ENCODE measurements at places on chromosomes 1 and 21. TPM values are rescaled to one million over a fixed set of nuclear protein-coding genes. Genes with fewer than 3 reads are reported as not detected.

DNA sequence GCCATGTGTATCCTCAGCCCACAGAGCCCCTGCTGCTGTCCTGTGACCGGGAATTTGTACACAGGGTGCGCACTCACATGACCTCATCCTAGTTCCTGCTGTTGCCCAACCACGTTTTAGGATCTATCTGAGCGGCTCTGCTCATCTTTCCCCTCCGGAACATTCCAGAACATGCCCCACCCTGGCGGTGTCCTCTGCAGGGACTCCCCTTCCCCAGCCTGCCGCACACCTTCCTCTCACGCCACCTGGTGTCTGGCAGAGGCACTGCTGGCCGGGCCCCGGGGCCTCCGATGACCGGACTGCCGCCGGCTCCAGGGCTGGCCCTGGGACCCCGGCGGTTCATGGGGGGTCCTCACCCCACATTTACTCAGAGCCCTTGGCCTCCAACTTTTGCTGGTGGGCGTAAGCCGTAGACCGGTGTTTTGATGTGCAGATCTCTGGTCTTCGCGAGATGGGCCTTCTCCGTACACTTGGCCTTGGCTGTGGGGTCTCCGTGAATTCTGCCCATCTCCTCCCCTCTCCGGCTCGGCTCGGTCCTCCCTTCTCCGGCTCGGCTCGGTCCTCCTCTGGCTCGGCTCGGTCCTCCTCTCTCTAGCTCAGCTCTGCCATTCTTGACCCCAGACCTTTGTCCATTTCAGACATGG is 29.5 kb downstream of the ARHGEF16 start:
- DNase-seq: peak; percentile 44

DNA sequence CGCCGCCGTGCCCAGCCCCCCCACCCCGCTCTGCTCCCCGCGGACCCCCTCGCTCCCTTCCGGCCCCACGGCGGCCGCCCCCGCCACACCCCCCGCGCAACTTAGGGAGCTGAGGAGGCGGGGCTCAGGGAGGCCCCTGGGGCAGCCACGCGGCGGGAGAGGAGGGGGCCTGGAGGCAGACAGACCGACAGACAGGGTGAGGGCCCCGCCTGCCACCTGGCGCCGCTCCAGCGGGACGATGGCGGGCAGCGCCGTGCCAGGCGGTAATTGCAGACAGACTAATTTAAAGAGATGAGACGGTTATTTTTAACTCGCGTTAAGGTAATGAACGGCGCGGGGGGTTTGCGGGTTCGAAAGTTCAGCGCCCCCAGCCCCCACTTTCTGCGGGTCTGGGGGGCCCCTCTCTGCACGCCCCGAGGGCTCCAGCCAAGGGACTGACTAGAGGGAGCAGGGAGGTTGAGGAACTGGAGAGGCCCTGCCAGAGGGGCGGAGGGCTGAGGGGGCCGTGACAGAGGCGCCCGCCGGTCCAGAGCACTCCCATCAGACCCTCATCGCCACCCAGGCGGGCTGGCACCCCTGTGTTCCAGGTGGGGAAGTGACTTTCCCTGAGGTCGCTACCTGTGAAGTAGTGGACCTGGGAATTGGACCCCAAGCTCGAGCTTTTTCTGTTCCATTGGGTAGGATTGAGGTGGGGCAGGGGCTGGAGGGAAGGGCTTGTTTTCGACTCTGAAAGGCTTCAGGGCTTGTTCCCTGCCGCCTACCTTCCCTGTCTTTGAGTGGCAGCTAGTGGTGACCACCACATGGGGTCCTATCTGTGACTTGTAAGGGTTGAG is 5.4 kb downstream of the FOXO6 start:
- DNase-seq: no peak

DNA sequence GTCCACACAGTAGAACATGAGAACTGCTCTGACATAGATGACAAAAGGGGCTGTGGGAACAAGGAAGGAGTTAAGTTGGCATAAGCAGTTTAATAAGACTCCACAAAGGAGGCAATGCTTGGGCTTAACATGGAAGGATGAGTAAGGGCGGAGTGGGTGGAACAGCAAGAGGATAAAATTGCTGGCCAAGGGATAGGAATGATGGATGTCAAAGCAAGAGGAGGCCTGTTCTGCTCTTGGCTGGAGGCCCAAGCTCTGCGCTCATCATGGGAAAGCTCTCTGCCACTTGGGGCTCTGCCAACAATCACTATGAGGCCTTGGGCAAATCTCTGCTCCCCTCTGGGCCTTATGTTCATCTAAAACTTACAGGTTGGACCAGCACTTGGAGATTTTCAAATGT is 98.3 kb upstream of the CAMK1G start:
- no peak for DNase-seq

GRCh38 chr1:151990058-151990855 is 3.4 kb downstream of the S100A10 start:
- no peak for DNase-seq

- peak; percentile 36 for DNase-seq
Observed at GRCh38 chr21:34986561-34987500, 62.3 kb downstream of the RUNX1 start.

DNA sequence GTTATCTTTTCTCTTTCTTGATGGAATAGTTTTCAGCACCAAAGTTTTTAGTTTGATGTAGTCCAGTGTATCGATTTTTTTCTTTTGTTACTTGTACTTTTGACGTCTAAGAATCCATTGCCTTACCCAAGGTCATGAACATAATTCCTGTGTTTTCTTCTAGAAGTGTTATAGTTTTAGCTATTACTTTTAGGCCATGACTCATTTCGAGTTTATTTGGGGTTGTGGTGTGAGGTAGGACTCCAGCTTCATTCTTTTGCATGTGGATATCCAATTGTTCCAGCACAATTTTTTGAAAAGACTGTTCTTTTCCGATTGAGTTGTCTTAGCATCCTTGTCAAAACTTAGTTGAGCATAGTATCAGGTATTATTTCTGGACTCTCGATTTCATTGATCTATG is 79.4 kb upstream of the SELENON start:
- DNase-seq: no peak

- DNase-seq: no peak
Observed at GRCh38 chr1:245599371-245600174, 444.8 kb downstream of the KIF26B start.

- no peak for DNase-seq
Observed at GRCh38 chr1:26516987-26517765, 12.4 kb upstream of the RPS6KA1 start.

DNA sequence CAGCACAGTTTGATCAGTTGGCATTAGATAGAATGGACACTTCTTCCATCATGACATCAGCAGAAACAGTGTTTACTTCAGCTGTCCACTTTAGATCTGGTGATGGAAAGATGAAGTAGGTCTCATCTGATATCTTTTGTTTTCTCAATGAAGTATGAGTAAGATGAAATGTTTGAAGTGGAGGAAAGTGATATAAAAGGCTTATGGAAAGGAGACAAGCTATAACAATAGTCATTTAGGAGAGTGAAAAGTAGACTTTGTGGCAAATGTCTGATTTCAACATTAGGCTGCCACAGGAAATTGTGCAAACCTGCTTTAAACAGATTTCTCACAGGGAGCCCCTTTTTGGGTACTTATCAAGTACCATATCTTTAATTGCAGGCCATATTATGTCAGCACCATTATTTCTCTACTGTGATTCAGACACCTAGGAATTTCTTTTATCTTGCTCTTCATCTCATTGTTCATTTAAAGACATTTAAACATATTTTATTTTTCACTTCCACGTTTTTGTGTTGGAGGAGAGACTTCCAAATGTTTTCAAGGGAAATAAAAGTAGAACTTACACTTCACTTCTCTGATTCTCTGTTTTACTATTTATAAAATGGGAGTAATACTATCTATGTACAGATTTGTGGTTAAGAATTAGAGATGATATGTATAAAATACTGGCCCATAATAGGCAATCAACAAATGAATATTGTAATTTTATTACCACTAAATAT is 18.1 kb downstream of the PDC start:
- no peak for DNase-seq

DNA sequence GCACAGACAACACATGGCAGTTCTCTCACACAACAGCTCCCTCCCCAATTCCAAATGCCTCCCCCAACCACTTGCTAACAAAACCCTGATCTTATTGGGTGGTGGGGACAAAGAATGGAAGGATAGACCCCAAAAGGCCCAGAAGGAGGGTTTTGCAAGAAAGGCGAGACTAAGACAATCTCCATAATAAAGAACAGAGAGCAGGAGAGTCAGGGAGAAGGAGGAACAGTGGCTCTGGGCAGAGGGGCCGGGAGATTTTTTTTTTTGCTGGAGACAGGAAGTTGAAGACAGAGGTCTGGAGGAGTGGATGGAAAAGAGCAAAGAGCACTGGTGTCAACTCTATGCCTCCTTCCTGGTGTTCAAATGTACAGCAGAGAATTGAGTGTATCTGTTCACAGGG is 6.5 kb upstream of the C1QA start:
- DNase-seq: no peak

DNA sequence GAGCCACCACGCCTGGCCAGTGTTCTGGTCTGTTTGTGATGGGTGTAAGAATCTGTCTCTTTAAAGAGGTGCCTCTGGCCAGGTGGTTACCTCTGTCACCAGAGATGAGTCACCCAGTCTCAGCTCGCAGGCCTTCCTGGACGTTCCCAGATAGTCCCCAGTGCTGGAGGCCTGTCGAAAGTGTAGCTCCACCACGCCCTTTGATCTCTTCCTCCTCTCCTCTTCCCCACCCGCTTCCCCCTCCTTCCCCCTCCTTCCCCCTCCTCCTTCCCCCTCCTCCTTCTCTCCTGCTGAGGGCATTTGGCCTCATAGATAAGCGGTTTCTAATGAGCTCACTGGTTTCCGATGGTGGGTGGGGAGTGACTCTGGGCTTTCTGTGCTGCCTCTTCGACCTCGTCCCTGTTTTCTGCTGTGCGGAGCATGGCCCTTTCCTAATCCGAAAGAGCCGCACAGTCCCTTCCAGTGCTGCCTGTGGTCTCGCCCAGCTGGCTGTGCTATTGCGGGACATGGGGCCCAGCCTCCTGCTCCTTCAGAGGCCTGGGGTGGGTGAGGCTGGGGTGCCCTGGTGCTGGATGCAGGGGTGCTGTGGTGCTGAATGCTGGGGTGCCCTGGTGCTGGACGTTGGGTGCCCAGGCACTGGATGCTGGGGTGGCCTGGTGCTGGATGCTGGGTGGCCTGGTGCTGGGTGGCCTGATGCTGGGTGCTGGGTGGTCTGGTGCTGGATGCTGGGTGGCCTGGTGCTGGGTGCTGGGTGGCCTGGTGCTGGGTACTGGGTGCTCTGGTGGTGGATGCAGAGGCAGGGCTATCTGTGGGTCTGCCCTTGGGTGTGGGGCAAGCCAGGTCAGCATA is 19.2 kb downstream of the AGPAT3 start:
- DNase-seq: no peak

DNA sequence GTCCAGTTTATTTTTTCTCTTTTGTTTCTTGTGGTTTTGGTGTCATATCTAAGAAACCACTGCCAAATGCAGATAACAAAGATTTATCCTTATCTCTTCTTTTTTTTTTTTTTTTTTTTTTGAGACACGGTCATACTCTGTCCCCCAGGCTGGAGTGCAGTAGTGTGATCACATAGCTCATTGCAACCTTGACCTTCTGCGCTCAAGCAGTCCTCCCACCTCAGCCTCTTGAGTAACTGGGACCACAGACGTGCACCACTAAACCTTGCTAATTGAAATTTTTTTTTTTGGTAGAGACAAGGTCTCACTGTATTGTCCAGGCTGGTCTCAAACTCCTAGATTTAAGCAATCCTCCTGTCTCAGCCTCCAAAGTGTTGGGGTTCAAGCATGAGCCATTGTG is 8.9 kb downstream of the SLC66A1 start:
- no peak for DNase-seq

DNA sequence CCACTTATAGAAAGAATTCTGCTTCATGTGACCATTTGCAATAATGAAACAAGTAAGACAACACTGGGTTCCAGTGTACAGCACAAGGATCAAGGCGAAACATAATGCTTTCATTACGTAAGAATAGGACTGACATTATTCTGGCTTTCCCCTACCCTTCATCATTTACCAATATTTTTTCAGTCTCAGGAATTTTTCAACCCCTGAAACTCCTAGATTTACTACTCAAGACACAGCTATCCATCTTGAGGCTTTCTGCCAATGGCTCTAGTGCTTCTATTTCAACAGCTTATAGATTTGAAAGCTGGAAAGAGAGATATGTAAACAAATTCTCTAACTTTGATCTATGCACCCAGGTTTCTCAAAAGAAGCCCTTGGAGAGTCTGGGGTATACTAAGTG is 48.4 kb downstream of the WLS start:
- DNase-seq: no peak

DNA sequence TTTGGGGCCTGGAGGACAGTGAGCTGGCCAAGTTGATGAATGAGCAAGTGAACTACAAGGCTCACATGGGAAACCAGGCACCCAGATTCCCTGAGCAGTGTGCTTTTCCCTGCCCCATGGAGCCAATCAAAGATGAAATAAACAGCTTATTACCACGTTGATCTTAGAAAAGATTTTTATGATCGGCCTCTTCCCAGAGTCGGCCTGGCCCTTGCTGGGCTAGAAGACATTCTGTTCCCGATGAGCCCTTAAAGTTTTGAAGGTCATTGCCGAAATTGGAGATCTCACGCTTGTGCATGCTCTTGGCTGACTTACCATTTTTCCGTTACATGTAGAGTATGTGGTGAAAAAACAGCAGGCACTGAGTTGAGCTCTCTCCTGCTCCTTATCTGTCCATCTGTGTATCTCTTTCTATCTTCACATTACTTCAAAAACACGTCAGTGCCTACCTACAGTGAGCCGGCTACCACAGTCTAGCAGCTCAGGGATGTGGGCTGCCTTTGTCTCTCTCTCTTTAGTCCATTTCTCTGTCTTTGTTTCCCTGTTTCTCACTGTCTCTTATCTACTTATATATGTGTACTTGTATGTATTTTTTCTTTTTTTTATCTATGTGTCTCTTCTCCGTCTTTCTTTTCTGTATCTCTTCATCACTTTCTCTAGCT is 248.8 kb upstream of the USP24 start:
- no peak for DNase-seq

GRCh38 chr21:26964170-26964778 is 2.6 kb downstream of the ADAMTS5 start:
- no peak for DNase-seq

DNA sequence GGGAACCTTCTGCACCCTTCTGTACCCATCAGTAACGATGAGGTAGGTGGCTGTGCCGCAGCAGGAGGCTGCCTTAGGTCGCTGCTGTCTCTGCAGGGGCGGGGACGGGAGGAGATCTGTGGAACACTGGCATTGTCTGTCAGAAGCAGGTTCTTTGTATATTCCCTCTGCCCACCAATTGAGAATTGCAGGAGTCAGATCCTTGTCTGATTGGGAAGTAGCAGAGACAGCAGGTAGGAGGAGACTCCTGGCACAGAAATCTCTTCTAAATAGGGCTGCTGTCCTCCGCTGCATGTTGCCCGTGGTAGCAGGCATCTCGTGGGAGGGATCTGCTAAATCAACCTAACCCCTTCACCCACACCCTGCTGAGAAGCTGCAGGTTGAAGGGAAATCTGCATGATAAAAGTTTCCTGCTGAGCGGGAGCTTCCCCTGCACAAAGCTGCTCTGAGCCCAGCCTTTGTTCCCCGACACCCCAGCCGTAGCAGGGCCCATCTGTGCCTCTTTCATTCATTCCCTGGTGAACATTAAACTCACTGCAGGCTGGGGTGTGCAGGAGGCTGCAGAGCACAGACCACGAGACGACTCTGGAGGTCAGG is 15.9 kb downstream of the SARS1 start:
- DNase-seq: no peak

The PRRX1 gene
- total RNA-seq: not detected

The THEM5 gene
- total RNA-seq: not detected

The SLC6A17 gene
- not detected for total RNA-seq

The CDK18 gene
- 2.6 TPM for total RNA-seq

The SPRR4 gene
- total RNA-seq: not detected

The HSPB7 gene
- total RNA-seq: not detected

The MXRA8 gene
- total RNA-seq: 0.07 TPM

The SLFNL1 gene
- total RNA-seq: 0.47 TPM

All from activated B cell treated with CpG ODN at 0.5 μM for 24 hours (primary cell).